ENCODE measurements at places on chromosomes 7 and 10.

DNA sequence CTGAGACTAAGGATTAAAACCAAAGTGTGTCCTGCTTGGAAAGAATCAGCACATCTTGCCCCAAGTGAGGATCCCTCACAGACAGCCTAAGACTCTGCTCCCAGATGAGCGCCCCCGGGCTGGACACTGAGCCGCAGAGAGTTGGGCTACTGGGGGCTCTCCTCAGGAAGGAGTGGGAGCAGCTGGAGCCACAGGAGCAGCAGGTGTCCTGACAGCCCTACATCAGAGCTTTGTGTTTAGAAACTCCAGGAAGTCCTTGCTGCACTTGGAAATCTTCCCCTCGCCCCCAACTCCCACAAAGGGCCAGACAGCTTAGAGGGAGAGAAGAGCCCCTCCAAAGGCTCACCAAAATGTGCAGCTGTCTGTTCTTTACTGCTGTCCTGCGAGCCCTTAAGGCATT, 172.2 kb downstream of the HERPUD2 start:
- DNase-seq, result no peak

DNA sequence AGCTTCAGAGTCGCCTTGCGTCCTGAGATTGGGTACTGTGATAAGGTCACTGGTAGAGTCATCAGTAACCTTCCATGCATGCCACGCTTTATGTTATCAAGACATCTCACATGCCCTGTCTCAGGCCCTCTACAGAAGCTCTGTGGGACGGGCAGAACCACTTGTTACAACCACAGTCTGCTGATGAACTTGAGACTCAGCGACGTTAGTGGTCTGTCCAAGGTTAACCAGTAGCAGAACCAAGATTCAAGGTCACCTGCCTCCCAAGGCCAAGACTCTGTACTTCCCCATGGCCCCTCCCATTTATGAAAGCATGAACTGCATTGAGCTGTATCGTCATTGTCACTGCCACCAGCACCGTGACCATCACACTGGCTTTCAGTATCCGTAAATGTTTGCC, 15.0 kb downstream of the IQCE start:
- DNase-seq, result no peak

DNA sequence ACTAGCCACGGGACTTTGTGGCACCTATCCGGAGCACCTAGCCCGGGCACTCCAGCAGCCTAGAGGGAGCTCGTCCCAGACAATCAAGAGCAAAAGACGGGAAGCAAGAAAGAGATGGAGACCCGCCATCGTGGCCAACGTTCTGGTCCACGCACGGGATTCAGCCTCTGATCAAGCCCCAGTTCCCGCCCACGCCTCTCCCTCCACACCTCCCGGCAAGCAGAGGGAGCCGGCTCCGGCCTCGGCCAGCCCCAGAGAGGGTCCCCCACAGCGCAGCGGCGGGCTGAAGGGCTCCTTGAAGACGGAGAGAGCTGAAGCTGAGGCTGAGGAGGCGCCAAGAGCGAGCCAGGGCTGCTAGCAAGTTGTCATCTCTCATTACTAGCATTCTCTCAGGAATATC, 992 bp upstream of the SLC39A12 start:
- no peak for DNase-seq

- no peak for DNase-seq
These were observed 5.7 kb downstream of the PON1 start for GRCh38 chr7:95318501-95319100.

DNA sequence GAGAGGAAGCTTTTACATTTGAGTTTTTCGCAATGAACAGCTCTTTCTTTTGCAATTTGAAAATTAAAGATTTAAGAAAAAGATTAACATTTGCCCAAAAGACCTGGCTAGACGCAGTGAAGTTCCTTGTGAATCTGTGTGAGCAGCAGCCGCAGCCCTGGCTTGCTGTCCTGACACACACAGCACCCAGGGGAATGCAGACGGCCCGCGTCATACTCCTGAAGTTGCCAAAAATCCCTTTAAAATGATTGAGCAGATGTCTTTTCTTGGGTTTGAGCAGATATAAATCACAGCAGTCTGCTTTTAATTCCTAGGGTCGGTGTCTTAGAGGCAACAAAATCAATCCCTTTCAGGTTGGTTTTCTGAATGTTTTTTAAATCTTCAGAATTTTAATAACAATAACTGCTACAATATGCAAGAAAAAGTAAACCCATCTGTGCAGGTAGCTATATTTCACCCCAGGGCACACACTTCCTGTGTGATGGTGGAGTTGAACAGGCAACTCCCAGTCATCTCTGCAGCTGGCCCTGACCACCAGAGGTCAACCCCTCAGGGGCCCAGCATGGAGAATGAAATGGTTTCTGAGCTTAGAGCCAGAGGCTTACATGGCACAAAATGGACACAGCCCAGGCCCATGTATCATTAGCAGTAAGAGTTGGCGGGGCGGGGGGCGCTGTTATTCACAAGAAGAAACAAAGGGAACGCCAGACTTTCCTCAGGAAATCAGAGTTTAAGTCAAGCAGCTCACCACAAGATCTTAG, 32.2 kb upstream of the TRIL start:
- DNase-seq, result no peak

DNA sequence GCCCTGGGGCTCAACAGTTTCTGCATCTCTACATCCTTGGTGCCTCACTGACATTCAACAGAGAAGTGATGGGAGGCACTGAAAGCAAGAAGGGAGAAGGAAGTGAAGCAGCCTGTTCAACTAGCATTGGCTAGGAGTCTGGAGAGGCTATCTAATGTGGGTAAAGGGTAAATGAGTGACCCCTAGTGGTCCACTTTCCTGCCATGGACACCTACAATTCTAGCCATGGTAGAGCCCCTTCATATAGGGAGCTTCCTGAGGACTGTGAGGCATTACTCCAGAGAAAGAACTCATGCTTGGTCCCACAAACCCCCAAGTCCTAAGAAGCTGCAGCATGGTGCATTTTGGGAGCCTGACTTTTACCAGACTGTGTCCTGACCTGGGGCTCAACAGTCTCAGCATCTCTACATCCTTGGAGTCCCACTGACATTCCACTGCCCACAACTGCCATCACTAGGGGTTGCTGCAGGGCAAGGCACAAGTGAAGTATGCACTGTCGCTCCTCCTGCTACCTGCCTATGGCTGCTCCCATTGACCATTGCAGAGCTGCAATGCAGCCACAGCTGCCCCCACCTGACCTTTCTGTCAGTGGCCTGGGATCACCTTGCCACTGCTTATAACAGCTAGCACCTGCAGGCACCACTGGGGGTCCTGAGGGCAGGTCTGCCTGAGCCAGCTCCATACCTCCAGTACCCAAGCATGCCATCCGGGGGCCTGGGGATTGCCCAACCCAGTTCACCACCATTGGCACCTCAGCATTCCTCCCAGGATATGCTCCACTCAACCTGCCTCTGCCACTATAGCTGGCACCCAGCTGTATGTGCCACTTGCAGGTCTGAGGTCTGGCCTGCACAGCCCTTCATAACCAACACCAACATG, 44.1 kb upstream of the CDK6 start:
- no peak for DNase-seq

DNA sequence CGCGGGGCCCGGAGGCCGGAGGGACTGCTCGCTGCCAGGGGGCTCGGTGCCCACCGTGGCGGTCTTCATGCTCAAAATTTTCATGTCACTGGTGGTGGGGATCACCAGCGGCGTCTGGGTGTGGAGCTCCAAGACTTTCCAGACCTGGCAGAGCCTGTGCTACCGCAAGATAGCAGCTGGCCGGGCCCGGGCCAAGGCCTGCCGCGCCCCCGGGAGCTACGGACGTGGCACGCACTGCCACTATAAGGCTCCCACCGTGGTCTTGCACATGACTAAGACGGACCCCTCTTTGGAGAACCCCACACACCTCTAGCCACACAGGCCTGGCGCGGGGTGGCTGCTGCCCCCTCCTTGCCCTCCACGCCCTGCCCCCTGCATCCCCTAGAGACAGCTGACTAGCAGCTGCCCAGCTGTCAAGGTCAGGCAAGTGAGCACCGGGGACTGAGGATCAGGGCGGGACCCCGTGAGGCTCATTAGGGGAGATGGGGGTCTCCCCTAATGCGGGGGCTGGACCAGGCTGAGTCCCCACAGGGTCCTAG, 2.0 kb downstream of the FZD9 start:
- DNase-seq, result no peak

DNA sequence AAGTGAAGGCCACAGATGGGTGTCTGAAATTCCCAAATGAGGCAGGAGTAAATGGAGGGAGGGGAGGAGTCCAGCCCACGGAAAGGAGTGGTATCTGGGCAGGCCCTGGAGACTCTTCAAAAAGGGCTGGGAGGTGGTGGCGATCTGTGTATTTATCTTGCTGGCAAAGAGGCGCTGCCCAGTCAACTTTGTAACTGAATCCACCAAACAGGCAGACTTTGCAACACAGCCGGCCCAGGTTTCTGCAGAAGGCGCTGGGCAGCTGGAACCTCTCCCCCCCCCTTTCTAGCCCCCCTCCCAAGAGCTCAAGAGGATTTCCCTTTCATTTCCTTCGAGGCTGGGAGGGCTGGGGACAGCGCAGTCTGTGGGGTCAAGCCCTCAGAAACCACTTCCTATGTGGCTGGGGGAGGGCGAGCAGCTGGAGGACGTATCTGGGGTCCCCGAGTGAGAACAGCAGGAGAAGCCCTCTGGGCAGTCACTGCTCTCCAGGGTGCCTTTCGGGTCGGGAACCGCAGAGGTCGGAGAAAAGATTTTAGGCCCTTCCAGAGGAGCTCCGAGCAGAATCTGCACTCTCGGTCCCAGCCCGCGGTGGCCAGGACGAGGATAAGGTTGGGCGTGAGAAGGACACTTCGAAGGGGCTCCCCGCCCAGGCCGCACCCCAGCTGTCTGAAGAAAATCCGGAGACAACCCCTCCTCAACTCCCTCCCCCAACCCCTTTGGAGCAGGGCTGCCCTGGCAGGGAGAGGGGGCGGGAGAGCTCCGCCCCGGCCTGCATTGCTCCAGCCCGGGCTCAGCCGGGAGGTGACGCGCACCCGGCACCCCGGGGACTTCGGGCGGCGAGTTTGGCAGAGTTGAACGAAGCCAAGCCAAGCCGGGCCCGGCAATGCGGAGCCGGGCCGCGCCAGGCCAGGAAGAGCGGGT, 965 bp downstream of the ZCCHC24 start:
- no peak for DNase-seq

DNA sequence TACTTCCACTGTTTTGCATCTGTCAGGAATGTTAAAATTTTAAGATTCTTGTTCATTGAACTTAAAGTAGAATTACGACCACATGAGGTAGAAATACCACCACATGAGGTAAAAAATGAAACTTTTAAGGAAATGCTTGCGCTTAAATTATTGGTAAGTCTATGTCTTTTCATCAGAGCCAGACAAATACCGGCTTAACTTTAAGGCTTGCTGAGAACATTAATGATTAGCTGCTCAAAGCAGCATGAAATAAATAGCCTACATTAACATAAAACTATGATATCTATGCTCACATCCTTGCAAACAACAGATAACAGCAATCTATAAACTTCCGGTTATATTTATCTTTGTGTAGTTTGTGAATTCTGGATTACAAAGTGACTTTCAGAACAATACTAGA, 26.9 kb upstream of the SCIN start:
- no peak for DNase-seq

- DNase-seq, result no peak
These were observed at the start of gene CRHR2 for GRCh38 chr7:30682212-30683083. CRHR2 (minus strand) TSS chr7:30682456; CDS start chr7:30682280, 176 bp downstream.

- DNase-seq, result no peak
These were observed 964.9 kb downstream of the REEP3 start for GRCh38 chr10:64486149-64486548.

DNA sequence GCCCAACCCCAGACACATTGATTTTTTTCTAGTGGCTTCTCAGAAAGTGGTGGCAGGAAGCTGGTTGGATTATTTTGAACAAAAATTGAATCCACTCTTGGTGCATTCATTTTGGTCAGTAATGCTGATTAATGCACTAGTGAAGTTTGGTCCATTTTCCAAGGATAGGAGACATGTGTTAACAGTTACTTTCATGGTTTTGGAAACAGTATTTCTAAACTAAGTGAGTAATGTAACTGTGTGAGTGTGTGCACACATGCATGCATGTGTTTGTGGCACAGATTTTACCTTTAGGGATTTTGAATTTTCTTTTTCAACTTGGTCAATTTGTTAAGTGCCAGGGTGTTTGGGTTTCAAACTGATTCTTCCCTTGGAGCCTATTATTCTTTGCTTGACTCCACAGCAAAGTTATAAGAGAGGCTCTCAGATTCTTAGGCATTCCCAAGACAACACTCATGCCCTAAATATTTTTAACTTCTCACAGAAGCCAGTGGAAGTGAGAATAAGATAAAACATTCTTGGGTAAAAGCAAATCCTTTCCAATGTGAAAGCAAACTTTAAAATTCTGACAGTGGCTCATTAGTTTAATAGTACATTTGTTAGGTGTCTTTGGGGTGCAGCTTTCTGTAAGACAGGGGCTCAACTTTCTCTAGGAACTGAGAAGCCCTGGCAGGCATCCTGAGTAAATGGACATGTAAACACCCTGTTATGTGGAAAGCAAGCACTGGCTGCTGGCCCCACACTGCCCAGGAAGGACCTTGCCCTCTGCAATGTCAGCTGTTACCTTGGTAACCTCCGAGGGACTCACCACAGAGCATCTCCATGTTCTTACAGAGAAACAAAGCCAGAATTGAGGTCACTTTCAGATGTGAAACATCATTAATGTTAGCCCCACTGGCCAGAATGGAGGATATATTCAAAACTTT, 68.4 kb downstream of the ASAH2B start:
- DNase-seq, result no peak

GRCh38 chr7:80445351-80445750, 66.5 kb downstream of the GNAT3 start:
- DNase-seq, result no peak

- no peak for DNase-seq
These were observed 103.2 kb upstream of the CTBP2 start for GRCh38 chr10:125263551-125263950.

GRCh38 chr10:128263891-128264688, 137.9 kb upstream of the MKI67 start:
- DNase-seq, result peak; percentile 68

GRCh38 chr7:7490003-7490402, 45.7 kb downstream of the COL28A1 start:
- no peak for DNase-seq

DNA sequence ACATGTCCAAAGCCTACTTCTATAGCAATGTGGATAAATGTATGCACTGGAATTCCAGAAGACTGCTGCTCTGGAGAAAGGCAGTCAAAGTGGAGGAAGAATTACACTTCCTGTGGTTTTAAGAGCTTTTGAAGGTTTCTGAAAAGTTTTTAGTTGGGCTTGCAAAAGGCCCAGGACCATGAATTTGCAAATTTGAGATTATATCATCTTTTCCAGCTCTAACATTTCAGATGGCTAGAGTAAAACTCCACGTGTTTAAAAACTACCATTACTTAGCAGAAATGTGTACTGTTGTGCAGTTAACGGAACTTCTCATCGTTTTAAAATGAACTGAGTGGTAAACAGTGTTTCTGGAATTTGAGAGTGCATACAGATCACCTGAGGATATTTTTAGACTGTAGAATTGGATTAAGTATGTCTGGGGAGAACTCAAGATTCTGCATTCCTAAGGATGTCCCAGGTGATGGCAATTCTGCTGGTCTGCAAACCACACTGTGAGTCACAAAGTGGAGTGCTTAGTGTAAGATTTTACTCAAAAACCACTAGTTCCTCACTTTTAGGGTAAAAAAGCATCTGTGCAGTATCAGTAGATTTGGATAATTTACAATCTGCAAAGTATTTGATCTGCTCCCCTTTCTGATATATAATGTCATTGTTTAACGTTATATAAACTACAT, 32.9 kb upstream of the CCDC71L start:
- DNase-seq, result no peak
